H4 (cell line): ENCODE measurements at places on chromosomes 2 and 18. TPM values are rescaled to one million over a fixed set of nuclear protein-coding genes. Genes with fewer than 3 reads are reported as not detected.

GRCh38 chr18:76952747-76953146, 130.4 kb downstream of the ZNF236 start:
- no peak for DNase-seq

DNA sequence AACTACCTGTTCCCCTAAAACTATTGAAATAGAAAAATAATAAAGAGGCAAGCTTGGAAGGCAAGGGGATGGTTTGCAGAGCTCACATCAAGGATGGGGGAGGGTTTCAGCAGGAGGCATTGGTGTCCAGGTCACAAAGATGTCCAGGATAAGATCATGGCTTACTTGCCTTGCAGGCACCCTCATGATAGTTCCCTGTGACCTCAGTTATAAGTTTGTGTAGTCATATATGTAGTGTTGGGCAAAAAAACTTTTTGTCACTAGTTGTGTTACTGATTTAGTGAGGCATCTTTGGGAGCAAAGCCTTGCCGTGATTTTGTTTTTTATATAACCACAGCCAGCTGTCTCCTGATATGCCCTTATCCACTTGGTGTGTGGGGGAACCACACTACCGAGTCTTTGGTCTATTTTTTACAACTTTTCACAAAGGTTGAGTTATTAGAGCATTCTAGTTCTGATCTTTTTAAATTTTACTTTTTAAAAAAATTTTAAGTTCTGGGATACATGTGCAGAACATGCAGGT, 53.3 kb downstream of the IL1R2 start:
- DNase-seq, result no peak

GRCh38 chr18:24023185-24023814, 8.7 kb downstream of the TTC39C start:
- DNase-seq, result no peak

Gene UGT1A5
- total RNA-seq, result not detected in 2 replicates

GRCh38 chr2:47270421-47270820, 115.3 kb upstream of the STPG4 start:
- DNase-seq, result no peak

GRCh38 chr2:72894514-72894913, 7.3 kb downstream of the SPR start:
- DNase-seq, result no peak

DNA sequence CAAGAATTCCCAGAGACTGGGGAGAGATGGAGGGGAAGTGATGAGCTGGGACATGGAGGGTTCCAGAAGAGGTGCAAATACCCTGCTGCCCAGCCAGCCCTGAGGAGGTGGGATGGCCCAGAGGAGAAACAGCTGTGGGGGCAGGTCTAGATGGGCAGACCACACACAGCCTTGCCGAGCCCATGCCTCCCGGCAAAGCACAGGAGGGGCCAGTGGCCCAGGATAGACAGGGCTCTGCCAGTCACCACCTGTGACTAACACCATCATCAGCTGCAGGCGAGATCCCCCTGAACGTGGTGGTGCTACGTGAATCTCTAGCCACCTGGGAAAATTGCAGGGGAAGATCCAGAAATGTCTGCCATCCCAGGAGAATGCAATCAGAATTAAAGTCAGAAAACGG, 39.4 kb downstream of the SCTR start:
- no peak for DNase-seq

GRCh38 chr2:178804791-178805190, 2.4 kb downstream of the TTN start:
- DNase-seq, result peak; percentile 39

- DNase-seq, result no peak
Measured at GRCh38 chr18:44731530-44732237, 51.0 kb downstream of the SETBP1 start.

Gene DSG4
- total RNA-seq, result not detected in 2 replicates

DNA sequence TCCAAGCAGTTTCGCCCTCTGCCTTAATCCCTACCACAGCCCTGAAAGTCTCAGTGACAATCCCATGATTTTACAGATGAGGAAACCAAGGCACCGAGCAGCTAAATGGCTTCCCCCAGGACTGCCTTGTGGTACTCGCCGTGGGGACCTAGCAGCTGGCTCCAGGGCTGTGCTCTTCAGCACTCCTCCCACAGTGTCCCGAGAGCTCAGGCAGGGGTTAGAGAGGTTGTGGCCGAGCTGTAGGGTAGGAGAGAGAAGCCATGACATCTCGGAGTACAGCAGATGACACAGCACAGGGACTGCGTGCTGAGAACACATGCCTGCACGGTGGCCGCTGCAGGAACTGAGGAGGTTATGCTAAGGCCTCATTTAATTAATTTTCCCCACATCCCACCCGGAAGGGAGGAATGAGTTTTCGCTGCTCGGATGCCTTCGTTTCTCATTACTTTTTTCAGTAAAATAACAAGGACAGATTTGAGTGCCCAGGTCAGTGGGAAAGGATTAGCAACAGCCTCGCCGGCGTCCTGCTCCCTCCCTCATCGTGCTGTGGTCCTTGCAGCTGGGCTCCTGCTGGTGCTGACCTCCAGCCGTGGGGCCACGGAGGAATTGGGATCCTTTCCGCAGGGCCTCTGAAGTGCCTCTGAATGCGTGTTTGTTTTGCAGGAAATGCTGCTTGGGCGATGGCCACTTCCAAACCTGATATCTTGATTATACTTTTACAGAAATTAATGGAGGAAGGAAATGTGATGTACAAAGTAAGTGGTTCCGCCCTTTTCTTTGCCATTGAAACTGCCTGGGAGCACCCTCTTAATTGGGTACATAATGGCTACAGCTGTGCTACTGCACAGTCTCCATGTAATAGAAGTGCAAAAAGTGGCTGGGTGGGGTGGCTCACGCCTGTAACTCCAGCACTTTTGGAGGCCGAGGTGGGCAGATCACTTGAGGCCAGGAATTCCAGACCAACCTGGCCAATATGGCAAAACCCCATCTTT, 61.2 kb downstream of the WDSUB1 start:
- no peak for DNase-seq

DNA sequence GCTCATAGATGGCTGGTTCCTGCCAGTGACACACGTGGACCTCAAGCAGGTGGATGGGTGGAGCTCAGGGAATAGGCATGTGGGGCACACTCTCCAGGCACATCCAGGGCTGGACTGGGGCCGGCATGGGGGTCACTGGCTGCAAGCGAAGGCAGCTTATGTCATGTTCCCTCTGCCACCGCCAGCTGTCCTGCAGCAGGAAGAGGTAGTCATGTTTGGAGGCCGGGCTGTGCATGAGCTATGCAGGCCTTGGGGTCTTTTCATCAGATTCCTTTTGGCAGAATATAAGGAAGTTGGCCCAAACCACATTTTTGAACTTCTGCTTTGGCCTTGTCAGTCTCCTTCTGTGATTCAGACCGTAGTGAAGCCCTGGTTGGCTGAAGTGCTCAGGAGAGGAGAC, 61.5 kb downstream of the AGAP1 start:
- DNase-seq, result no peak

DNA sequence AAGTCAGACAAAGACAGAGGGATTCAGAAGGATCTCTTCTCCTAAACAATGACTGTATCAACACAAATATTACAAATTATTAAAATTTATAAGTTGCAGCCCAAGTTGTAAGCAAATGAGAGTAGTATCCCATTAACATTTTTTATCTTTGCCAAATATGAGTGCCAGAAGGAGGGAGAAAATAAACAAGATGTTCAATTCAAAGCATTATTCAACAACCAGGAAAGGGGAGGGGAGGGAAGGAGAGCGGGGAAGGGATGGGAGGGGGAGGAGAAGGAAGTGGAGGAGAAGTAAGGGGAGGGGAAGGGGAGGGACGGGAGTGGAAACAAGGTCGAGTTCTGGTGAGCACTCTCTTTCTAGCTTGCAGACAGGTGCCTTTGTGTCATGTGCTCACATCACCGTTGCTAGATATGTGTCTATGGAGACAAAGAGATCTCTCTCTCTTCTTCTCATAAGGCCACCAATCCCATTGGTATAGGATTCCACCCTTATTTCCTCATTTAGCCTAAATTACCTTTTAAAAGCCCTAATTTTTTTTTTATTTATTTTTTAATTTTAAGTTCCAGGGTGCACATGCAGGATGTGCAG, 679.6 kb upstream of the CHAC2 start:
- DNase-seq, result no peak

Gene M1AP
- not detected in 2 replicates for total RNA-seq

Gene ABCG8
- not detected in 2 replicates for total RNA-seq

DNA sequence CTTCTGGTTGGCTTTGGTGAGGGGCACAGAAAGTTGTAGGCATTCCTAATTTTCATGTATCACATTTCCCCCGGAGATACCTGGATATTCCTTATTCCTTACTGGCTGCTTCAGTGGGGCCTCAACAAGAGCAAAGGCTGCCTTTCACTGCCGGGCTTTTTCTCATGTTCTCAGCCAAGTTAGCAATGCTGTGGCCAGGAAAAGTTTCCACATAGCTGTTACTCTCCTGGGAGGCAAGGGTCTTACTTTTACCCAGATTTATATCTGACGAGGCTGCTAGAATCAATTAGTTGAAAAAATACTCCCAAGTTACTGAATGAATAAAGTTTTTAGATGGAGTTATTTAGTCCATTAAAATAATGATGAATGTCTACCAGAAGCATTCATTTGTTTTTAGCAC, 230.5 kb downstream of the ZNF407 start:
- no peak for DNase-seq

DNA sequence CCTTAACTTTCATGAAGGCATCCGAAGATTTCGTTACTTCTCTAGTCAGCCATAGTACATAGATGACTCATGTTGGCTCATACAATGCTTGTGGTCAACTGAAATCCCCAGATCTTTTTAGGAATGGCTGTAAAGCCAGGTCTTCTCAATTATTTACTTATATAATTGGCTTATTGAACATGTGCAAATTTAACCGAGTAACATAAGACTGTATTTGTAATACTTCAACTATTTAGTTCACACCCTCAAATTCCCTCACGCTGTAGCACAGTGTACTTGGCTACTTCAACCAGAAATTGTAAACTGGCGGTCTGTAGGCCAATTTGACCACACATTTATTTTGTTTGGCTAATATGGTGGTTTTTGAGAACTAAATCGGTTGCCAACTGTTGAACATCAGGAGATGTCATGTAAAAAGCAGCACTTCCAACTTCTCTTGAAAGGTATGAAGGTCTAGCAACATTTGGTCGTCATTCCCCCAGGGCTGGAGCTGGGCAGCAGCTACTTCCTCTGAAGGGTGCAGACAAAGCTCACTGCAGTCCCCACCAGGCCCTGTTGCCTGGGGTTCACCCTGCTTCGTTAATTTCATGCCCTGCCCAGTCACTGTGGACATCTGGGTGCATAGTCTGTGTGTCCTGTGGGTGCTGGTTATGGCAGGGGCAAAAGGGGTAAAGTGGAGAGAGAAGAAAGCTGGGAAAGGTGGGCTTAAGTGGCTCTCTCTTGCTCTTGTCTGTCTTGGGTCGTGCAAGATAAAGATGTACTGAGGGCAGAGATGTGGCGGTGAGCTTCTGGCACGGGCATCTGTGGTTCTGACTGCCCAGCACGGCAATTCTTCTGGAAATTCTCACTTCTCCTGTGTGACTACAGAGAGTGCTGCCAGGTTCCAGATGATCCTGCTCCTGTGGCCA, 3.2 kb upstream of the SH3RF3 start:
- DNase-seq, result peak; percentile 92

Gene MOGAT1
- total RNA-seq, result not detected in 2 replicates

Gene ARPC2
- 264 and 290 TPM in 2 replicates for total RNA-seq

DNA sequence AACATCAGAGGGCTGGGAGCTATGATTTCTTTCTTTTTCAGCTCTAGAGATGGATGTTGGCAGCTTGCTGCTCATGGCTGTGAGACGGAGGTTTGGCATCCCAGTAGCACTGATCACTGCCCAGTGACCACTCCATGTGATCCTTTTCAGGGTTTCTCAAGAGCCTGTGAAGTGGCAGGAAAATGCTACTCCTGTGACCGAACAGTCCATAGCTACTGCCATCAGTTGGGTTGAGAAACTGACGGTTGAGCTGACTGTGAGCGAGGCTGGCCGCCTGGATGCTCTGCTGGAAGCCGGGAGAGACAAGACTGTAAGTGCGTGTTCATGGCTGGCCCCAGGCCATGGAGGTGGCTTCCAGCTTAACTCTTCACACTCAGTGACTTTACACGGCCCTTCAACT, 34.2 kb downstream of the VWA3B start:
- no peak for DNase-seq

- no peak for DNase-seq
Measured at GRCh38 chr2:100107906-100108647, 34.3 kb downstream of the AFF3 start.

- DNase-seq, result no peak
Measured at GRCh38 chr2:43737097-43737854, 36.6 kb upstream of the DYNC2LI1 start.

Gene ZBTB7C
- 1.0 and 1.1 TPM in 2 replicates for total RNA-seq

Gene DSC3
- 0.02 TPM in 1 of 2 replicates, not detected in the other for total RNA-seq

Gene TCF7L1
- 0.17 TPM in 1 of 2 replicates, not detected in the other for total RNA-seq

Gene SRD5A2
- total RNA-seq, result not detected in 2 replicates

GRCh38 chr2:103363639-103364038, 601.8 kb downstream of the TMEM182 start:
- no peak for DNase-seq

DNA sequence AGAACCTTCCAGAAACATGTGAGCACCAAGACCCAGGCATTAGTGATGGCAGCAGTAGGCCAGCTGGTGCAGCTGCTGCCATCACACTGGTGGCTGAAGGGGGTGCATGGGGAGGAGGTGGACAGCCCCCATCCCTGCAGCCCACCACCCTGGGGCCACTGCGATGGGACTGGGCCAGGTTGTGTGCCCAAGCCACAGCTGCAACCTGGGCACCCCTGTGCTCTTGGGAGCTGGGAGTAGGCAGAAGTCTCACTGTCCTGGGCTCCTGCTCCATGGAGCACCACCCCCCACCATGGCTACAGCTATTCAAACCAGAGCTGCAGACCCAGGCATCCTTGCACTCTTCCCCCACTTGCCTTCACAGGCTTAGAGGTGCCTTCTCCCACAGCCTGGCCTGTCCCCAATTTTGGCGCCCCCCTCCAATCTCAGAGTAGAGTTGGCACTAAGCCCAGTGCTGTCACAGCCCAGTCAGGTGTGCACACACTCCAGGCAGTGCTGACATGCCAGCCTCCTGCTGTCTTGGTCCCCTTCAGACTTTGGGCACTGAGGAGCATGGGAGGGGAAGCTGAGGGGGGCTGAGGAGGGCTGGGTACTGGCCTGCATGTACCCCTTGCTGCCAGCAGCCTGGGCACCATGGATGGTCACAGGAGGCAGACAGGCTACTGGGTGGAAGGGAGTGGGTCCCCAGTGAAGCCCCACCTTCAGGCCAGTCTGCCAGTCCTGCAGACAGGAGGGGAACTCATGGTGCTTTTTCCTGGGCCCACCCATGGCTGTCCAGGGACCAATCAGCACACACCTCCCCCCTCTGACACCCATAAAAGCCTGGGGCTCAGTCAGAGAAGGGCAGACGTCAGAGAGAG, 67.1 kb downstream of the CYP26B1 start:
- DNase-seq, result no peak

- no peak for DNase-seq
Measured at GRCh38 chr2:228652366-228652765, 470.9 kb upstream of the SPHKAP start.

DNA sequence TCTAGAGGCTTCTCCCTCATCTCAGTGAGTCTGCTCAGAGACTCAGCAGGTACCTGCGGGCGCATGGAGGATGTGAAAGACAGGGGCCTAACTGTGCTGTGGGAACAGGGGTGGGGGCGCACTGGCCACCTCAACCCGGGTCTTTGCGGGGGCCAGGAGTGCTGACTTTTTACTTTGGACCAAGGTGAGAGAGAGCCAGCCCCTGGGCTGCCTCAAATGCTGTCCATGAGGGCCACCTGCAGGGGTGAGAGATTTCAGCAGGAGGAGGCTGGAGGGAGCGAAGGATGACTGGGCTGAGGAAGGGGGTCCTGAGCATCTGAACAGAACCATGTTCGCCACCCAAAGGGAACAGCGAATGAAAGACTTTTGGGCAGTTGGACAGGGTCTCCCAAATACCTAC, 129.4 kb downstream of the TNS1 start:
- DNase-seq, result no peak
